ENCODE measurements at places on chromosomes 3 and 15. TPM values are rescaled to one million over a fixed set of nuclear protein-coding genes. Genes with fewer than 3 reads are reported as not detected.

Gene ADCY5
- not detected for total RNA-seq

Gene SCAMP2
- 21.6 TPM for total RNA-seq

GRCh38 chr3:194133661-194134230 lies 2.2 kb upstream of the HES1 start:
- DNase-seq: peak; percentile 73

DNA sequence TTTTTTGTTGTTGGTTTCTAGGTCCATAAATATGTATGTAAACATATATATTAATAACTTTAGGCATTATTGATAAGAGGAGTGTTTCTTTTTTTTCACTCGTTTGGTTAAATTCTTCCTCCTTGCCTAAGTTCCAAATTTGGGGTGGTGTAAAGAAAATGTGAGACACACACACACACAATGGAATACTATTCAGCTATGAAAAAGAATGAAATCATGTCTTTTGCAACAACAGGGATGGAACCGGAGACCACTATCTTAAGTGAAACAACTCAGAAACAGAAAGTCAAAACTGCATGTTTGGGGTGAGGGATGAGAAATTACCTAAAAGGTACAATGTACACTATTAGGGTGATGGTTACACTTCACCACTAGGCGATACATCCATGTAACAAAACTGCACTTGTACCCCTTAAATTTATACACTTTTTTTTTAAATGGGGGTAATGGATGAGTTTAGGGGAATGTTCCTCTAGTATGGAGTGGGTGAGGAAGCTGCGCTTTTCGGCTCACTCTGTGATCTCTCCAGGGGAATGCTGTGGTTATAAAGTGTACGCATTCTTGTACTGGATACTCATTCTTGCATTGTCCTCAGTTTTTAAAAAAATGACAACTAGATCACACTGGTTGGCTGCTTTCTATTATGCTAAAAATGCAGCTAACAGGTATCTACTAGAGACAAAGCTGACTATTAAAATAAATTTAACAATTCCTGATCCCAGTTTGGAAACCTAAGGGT lies 50.8 kb upstream of the PPARG start:
- DNase-seq: no peak

DNA sequence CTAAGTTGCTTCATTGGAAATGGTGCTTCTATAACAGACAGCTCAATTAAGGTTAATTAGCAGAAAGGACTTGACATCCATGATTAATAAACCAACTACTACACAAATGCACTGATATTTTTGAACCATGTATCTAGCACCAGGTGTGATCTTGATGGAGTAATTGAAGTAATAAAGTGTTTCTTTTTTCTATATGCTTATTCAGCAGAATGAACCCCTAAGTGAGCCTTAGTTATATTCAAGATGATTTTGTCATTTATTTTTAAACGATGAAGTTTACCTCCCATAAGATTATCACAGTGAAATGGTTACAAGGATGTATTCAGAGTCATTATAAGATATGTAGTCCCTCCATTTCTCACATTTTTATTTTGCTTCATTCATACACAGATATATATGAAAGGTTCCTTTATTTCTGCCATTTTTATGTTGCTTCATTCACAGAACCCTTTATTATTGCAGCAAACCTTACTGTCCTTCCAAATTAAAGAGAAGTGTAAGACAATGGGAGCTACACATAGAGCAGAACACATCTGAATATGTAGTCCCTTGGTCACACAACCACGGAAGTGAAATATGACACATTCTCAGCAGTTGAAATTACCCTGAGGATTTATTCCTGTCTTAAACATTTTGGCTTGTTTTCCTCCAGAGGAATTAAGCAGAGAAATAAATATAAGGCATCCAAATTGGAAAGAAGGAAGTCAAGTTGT lies 295.0 kb downstream of the RAP2B start:
- DNase-seq: no peak

GRCh38 chr3:26061947-26062346 lies 272.1 kb downstream of the OXSM start:
- no peak for DNase-seq

GRCh38 chr3:193028258-193028657 lies 110.6 kb upstream of the MB21D2 start:
- no peak for DNase-seq

Measured in MG63 (cell line).